ENCODE measurements at places on chromosomes 5 and 9.
A peak's percentile ranks its signal among the peaks of the same experiment; 100 is the strongest.

- DNase-seq: no peak
These were observed 698.3 kb downstream of the MAT2B start for GRCh38 chr5:164203581-164204225.

DNA sequence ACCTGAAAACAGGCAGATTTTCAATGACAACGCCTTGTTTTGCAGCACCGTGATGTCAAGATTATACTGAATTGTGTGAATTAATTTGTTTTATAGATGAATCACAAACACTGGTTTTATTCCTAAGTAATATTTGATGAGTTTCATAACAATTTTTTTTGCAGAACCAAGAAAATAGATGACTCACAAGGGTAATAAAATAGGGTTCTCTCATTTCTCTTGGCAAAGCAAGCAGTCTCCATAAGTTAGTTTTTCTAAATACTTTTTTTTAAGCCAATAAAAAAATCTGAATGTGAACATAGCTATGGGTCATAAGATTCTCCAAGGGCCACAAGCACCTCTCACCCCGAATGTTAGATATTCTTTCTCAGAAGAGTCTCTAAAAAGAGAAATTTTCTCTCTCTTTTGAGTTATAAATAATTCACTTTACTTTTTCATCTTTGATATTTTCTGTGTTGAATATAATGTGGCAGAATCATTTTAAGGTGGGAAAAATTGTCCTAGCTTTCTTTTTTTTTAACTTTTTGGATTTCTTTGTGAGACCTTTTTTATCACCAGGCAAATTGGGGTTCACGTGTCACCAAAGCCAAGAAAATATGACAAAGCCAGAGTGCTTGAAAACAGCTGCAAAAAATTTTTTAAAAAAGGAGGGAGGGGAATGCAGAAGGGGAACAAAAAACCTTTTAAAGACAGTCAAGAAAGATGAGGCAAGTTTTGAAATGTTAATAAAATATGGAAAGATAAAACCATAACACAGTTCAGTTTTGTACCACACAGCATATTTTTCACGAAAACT, 174.6 kb upstream of the DAPK1 start:
- no peak for DNase-seq

DNA sequence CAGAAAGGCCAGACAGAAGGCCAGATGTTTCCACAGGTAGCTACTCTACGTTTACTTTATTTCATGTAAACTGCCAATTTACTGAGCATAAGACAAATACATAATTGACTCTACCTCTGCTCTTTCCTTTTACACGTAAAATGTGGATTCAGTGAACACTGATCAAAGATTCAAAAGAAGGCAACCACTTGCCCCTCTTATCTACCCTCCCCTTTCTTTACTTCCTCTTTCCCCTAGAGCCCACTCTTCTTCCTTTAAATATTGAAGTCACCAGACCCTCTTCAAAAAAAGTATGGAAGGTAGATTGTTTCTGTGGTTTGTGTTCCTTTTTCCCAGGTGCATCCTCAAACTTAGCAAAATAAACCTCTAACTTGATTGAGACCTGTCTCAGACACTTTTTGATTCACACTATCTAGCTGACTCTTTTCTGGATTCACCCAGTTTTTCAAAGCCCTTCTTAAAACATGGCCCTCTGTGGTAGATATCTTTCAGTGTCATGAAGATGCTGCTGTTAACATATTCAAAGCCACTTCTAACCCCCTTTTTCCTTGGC, 6.7 kb downstream of the FAM114A2 start:
- no peak for DNase-seq

GRCh38 chr9:4739587-4740387, 1.2 kb downstream of the AK3 start:
- no peak for DNase-seq

GRCh38 chr5:119353213-119353612, 2.6 kb upstream of the TNFAIP8 start:
- DNase-seq: no peak

DNA sequence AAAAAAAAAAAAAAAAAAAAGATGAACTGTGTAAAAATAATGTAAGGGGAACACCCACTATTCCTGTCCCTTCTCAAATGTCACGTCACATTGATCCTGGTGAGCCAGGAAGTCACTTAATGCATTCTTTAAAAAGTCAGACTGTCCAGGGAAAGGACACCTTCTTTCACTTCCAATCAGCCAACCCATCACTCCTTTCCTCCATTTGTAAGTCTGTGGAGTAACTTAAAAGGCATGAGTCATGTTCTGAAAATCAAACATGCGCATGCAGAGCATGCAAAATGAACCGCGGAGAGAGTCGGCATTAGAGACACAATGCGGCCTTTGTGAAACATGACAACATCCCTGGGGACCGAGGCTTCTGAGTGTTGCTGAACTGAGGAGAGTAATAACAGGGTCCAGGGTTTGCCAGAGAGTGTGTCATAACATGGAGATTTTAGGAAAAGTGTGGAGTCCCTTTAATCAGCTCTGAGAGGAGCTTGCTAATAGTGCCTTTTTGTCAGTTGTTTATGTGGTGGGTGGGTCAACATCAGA, 77.6 kb upstream of the SEMA6A start:
- no peak for DNase-seq

- DNase-seq: no peak
These were observed 284.2 kb downstream of the NSG2 start for GRCh38 chr5:174329738-174330137.

- peak; percentile 15 for DNase-seq
These were observed 51.1 kb downstream of the C9orf152 start for GRCh38 chr9:110156902-110157301.

GRCh38 chr9:3464033-3464638, 61.7 kb downstream of the RFX3 start:
- DNase-seq: no peak

- no peak for DNase-seq
These were observed 4.2 kb upstream of the SNAPC4 start for GRCh38 chr9:136403915-136404800.

DNA sequence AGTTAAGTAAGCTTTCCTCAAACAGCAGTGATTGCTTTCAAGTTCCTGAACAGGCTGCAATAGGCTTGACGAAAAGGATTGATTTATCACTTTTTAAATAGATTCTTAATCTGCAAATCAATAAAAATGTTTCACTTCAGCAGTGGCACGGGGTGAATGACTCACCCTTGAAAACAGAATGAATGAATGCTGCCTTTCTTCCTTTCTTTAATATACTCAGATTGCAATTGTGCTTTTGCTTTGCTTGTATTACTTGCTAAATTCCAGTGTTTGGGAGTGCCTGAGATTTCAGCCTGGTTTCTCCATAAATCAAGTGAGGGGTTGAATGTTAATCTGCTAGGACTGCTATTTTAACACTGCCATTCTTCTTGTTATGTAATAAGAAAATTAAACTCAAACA, 1293.8 kb downstream of the PTPRD start:
- no peak for DNase-seq

DNA sequence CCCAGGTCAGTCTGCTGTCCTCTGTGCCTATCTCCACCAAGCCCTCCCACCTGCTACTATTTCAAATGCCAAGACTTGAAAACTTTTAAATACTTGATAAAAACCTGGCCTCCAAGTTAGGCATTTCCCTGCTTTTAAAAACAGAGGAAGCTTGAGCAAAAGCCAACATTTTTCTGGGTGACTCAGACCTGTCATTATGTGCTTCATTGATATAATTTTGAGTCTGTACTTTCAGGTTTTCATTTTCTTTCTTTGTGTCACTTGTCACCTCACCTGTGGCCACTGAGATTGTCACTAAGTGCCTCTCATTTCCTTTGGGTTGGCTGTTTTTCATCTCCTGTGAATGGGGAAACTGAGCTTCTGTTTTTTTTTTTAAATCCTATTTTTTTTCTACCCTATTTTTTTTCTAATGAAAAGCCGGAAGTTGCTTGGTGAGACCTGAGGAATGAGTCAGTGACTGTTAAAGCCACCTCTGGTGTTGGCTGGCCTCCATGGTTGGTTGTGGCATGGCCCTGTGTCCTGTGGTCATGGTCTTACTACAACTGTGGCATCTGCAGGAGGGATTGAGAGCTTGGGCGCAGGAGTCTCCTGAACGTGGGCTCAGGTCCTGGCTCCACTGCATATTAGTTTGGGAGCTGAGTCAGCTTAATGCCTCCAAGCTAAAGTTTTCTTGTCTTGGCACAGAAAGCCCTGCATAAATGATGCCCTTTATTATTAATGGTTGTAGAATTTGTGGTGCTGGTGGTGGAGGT, 56.7 kb downstream of the ARHGAP26 start:
- DNase-seq: no peak

GRCh38 chr5:78526049-78526525, 122.5 kb downstream of the LHFPL2 start:
- peak; percentile 33 for DNase-seq

GRCh38 chr9:6671416-6671815, 25.9 kb upstream of the GLDC start:
- no peak for DNase-seq

- DNase-seq: no peak
These were observed 193.9 kb downstream of the SEC61B start for GRCh38 chr9:99416007-99416406.

DNA sequence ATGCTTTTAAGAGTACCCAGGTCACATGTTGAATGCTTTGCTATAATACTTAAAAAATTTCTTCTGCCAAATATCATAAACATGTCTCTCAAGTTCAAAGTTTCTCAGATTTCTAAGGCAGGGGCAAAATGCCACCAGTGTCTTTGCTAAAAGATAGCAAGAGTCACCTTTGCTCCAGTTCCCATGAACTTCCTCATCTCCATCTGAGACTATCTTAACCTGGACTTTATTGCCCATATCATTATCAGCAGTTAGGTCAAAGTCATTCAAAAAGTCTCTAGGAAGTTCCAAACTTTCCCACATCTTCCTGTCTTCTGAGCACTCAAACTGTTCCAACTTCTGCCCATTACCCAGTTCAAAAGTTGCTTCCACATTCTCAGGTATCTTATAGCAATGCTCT, 307.6 kb upstream of the TNC start:
- no peak for DNase-seq

DNA sequence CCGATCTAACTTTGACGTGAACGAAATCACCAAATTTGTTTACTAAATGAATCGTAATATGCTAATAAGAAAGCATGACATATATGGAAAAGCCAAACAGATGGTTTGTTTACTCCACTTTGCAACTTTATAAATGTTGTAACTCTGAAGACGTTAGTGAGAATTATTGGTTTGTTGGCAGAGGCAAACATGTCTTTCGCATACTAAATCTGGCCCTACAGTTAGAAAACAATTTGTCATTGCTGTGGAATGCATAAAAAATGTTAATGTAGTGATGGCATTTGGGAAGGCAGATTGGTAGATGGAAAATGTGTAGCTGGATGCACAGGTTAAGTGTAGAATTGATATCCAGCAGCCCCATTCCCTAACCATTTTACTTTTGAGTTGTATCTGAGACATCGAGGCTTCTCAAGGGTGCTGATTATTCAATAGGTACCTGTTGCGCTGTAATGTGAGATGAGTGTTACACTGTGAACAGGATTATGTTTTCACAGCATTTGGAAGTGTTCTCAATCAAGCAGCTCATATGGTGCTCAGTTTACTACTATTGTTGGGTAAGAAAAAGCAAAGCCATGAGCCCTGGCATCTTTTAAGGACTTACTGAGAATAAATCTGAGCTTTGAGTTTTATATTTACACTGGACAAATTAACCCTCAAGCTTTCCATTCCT, 444.8 kb downstream of the BNC2 start:
- DNase-seq: no peak

DNA sequence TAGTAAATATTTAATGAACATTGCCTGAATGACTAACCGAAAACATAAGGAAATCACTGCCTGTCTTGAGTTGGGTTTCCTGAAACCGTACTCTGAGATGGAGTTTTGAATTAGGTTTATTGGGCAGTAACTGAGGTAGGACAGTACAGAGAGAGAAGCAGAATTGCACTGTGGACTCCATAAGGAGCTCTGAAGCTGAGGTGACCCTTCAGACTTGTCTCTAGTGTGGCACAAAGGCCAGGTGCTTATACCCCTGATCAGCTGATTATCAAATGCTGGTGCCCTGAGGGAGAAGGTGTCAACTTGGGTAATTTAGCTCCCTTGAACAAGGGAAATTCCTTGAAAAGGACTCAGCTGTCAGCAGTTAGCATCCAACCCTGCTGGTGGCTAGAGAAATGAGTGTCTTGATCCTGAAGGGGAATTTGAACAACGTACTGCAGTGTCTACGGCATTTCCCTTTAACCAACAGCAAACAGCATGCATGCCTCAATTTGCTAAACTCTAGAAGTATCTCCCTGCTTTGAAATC, 135.0 kb upstream of the SMARCA2 start:
- DNase-seq: no peak

DNA sequence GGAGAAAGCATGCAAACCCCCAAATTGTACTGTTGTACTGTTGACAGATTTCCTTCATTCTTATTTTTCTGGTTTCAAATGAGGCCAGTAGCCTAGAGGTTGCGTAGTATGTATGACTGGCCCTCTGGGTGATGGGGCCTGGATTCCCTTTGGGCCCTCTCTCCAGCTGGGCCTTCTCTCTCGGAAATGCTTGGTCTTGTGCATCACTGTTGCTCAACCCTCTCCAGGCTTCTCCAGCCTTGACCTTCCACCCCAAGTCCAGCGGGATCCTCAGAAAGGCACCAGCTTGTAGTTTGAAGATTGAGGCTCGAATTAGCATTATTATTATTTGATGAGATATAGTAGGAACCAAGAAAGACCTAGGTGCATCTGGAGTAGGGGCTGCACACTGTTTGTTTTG, 87.0 kb downstream of the ANGPTL2 start:
- DNase-seq: no peak

GRCh38 chr9:105216440-105217178, 27.8 kb upstream of the SLC44A1 start:
- no peak for DNase-seq

DNA sequence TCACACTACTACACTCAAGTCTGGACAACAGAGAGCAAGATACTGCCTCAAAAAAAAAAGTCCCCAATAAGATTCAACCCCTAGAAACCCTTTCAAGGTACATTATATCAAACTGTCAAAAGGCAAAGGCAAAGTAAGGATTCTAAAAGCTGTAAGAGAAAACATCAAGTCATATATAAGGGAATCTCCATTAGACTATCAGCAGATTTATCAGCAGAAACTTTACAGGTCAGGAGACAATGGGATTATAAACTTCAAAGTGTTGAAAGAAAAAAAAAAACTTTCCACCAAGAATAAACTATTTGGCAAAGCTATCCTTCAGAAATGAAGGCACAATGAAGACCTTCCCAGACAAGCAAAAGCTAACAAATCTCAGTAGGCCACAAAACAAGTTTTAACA, 63.5 kb upstream of the DMRT1 start:
- DNase-seq: no peak

- DNase-seq: no peak
These were observed 19.7 kb upstream of the MOB3B start for GRCh38 chr9:27549196-27549755.

DNA sequence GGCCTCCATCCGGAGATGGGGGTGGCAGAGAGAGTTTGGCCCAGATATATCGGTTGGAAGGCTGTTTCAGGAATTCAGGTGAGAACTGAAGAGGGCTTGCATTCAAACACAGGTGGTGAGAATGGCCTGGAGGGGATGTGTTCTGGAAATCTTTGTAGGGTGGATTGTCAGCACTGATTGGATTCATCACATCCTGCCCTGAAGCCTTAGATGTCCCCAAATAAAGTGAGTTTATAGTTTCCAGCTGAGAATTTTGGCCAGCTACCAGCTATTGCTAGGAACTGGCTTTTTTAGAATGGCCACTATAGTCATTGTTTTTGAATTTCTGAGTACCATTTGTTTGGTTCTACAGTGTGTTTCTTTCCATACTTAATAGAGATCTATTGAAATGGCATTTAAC, 46.1 kb upstream of the ANKH start:
- DNase-seq: no peak

- no peak for DNase-seq
These were observed 173.2 kb downstream of the DAB2IP start for GRCh38 chr9:121824651-121825030.
